ENCODE measurements at places on chromosomes 7 and 10. TPM values are rescaled to one million over a fixed set of nuclear protein-coding genes. Genes with fewer than 3 reads are reported as not detected.

DNA sequence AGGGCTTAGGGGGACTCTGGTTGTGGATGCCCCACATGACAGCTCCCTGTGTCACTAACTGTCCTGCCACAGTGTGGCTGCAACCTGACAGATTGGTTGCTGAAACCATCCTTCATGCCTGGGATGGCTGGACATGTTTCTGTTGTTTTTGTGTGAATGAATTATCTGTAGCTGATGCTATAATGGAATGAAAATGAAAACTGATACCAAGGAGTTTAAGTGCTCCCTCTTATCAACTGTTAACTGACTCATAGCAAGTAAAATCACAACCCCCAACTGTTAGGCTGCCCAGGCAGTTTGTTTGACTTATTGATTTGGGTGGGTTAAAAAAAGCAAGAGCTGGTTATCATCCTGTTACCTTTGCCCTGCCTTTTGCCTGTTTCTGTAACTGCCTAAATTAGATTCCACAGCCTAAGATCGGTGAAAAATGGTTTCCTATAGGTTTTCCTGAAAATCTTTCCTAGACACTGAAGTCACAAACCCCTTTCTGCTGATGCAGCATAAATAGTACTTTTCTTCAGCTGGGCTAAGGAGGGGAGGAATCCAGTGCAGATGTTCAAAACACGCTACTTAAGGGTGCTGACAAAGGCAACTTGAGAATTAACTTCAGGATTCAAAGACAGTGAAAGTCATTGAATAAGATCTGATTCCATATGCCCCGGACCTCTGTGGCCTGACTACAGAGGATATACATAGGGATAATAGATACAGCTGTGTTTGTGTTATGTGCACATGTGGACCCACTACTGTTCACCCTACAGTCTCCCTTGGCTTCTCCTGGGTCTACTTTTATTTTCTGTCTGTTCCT lies 5.7 kb downstream of the FRAT2 start:
- no peak for DNase-seq

DNA sequence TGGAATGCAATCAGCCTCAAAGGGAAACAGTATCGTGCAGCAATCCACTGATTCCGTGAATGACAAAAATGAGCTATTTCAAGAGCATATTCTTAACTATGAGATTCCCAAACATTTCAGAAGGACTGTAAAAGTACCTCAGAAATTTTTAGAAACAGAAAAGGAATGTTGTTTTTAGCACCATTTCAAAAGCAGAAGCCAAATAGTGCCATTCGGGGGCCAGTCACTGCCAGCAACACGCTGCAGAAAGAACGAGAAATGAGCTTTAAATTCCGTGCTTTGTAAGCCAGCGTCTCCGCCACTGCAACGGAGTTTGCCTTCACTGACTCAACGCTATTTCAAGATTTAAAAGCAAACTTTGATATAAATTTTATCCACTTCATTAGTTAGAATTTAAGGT lies 6.3 kb downstream of the NUDT5 start:
- no peak for DNase-seq

- DNase-seq, result no peak
Measured at GRCh38 chr10:71228875-71229675, 16.7 kb downstream of the UNC5B start.

DNA sequence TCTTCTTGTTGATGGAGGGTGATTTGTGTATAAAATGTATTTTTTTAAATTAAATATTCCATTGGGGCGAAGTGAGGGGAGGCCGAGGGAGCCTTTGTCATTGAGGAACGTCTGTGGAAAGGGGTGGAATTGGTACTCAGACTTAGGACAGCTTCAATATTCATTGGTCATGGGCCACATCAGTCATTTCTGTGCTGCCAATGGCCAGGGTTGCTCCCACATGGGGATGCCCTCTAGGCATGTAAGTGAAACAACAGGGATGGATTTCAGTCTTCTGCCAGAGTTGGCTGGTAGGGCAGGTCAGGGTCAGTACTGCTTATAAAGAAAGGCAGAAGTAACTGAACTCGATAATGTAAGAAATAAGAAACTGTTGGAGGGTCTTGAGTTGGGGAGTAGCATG lies 47.2 kb downstream of the NEURL1 start:
- no peak for DNase-seq

DNA sequence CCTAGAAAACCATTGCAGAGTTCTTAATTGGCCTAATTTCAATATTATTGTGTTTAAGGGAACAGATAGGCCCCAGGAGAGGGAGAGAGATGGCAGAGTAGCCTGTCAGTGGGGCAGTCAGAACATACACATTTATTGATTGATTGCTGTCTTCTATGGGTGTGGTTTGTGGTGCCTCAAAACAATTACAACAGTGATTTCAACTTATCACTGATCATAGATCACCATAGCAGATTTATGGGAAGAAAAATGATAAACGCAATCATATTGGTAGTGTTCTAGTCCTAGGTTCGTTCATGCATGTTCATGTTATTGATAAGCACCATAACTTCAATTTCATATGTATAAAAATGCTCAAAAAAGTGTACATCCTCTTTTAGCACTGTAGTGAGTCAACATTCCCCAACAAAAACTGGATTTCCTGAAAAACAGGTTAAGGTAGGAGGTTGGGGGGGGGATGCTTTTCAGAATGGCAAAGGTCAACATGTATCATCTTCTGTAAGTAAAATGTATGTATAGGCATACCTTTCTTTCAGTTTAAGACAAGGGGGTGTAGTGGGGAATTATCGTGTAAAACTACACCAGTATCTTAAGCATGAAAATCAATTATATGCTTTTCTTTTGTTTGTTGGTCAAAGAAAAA lies 1.1 kb upstream of the TNKS2 start:
- no peak for DNase-seq

GRCh38 chr10:43960981-43961380 lies 312.3 kb upstream of the ZNF32 start:
- no peak for DNase-seq

- no peak for DNase-seq
Measured at GRCh38 chr10:70738006-70738760, 47.0 kb downstream of the TBATA start.

DNA sequence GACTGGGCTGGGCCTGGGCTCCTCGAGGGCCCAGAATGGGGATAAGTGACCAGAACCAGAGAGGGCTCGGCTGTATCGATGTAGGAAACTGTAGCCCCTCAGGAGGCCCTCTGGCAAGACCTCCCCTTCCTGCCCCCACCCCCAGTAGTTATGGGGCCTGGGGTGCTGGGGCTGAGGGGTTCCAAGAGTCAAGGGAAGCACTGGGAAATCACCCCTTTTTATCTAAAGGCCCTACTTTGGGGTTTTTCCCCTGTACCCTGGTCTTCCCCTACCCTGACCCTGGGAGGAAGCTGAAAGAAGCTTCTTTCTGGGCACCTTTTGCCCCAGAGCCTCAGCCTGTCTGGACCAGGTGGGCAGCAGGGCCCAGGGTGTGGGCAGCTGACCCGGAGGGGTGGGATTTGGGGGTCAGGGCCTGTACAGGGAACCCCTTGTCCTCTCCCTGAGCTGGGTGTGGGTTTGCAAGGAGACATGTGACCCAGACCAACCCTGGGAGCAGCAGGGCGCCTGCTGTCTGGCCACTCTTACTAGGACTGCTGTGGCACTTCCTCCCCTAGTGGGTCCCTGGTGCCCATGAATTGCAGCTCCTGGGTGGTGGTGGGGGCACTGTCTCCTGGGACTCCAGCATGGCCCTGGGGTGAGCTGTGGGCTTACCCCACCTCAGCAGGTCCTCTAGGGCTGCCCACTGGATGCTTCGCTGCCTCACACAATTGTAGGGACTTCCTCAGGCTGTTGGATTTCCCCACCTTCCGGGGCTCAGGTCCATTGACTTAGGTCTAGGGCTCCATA lies 1.5 kb downstream of the IRF5 start:
- DNase-seq, result peak; percentile 66

DNA sequence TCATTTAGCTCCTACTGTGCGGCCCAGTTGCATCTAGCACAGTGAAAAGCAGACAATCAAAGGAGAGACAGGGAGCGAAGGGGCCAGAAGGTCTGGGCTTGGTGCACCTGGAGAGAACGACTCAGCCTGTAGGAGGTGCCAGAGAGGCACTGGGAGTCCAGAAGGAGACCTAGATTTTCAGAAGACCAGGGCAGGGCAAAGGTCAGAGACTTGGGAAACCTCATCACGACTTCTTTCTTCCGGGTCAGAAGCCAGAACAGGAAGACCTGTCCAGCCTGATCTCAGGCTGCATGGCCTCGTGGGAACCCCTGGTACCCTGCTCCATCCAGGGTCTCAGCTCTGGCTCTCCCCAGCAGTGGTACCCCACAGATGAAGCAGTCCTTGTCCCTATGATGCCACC lies 5.2 kb downstream of the AGAP3 start:
- DNase-seq, result peak; percentile 74

- DNase-seq, result no peak
Measured at GRCh38 chr10:113967126-113967525, 76.5 kb upstream of the ADRB1 start.

GRCh38 chr10:93181271-93182048 lies 107.8 kb downstream of the CYP26A1 start:
- no peak for DNase-seq

DNA sequence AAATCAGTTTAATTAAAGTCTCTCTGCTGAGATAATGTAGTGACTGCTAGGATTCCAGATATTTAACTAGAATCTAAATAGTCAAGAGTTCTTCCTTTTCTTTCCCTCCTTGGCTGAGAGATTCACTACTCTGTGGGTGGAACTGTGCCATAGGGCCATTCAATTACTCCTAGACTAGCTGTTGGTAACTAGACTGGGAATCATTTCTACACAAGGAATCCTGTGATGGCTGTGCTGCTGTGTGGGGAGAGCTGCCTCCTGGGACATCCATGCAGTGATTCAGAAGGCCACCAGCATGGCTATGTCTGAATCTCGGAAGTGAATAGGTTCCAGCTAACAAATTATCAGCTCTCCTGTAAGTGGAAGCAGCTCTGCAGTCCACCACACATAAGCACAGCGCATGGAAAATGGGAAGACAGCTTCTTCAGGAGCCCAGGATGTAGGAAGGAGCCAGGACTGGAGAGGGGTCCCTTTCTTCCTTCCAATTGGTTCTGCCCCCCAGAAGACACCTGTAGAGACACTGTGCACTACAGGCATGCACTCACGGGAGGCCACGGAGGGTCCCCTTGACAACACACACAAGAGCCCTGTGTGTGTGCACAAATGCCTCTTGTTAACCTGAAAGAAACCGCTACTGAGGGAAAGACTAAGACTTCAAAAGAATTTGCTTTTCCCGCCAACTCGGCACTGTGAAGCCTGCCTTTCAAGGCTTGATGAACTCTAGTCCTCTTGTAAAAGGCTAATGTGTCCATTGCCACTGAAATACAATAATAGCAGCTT lies 66.5 kb downstream of the SCRN1 start:
- no peak for DNase-seq

DNA sequence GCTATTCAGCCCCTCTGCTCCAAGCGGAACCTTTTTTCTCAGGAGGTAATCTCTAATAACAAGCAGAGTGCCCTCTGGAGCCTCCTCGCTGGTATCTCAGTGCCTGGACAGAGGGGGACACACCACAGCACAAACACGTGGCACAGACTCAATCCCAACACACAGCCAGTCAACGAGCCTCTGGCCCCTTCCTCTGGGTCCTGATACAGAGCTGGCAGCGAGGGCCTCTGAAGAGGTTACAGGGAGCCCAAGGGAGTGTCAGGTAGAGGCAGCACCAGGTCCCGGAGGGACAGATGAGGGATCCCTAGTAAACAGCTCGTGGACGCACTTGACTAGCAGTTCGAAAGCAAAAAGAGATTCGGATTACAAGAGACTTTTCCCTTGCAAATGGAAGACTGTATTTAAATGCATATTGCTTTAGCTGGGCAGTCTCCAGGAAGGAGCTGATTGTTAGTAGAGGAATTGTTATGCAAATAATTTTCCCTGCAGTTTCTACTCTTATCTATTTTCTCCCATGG lies 14.1 kb downstream of the CXCL12 start:
- no peak for DNase-seq

GRCh38 chr10:43375401-43376020 lies 4.1 kb downstream of the FXYD4 start:
- DNase-seq, result no peak

DNA sequence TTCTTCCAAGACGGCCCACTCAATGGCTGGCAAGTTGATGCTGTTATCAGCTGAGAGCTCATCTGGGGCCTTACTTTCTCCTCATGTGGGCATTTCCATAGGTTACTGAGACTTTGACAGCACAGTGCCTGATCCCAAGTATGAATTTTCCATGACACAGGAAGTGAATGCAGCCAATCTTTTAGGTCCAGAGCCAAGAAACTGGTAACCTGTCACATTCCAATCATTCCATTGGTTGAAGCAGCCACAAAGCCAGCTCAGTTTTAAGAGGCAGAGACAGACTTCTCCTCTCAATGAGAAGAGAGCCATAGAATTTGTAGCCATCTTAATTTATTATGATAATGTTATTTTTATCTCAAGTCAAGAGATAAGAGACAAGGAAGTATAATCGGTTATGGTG lies 775.5 kb downstream of the CNTNAP2 start:
- no peak for DNase-seq

- DNase-seq, result no peak
Measured at GRCh38 chr7:139687980-139688632, 89.7 kb downstream of the HIPK2 start.

DNA sequence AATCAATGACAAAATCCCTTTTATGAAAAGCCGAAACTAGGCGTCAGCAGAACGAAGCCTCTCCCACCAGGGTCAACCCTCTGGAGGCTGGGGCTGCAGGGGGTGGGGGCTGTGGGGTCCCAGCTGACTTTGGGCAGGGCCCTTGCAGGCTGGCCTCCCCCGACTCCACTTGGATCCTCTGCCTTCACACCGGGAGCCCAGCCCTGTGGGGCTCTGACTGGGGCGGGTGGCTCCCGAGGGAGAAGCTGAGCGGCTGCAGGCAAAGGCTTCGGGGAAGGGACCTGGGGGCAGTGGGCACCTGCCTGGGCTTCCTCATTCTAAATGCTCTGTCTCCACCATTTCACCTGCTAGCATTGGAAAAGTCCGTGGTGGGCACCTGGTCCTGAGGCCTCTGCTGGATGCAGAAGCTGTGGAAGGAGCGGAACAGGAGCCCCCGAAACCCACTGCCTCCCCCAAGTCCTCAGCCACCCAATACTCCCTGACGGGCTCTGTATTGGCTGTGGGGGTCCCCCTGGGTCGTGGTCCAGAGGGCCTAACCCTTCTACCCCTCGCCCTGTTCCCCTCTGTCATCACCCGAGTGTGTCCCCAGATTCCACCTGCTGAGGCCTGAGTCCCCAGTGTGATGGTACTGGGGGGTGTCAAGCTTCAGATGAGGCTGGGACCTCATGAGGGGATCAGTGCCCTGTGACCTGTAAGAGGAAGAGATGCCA lies 108.6 kb downstream of the DNAJB6 start:
- no peak for DNase-seq

Gene GNAT3
- not detected for total RNA-seq

Gene C7orf57
- 0.14 TPM for total RNA-seq

Gene PPP1R17
- not detected for total RNA-seq

Gene AKR1D1
- total RNA-seq, result not detected

Gene ABCF2
- 90.3 TPM for total RNA-seq

Gene SLIT1
- 0.26 TPM for total RNA-seq

Gene STOX1
- 0.76 TPM for total RNA-seq

Gene TMEM213
- total RNA-seq, result not detected

Gene PNLIPRP1
- not detected for total RNA-seq

Gene NPFFR1
- not detected for total RNA-seq

Gene AQP1
- total RNA-seq, result not detected

Gene GDI2
- 307 TPM for total RNA-seq

Gene VSTM2A
- not detected for total RNA-seq

All from activated CD4-positive, alpha-beta T cell treated with anti-CD3 and anti-CD28 coated beads, Interleukin-2, amount 10 ng/mL, durations not matched to agents 24 days and 14 days (primary cell).